ENCODE measurements at places on chromosomes 3 and 15.

- no peak for DNase-seq
Observed at GRCh38 chr3:62874711-62875557, at the start of gene CADPS. Gene CADPS, minus strand, starts transcription at chr3:62875416. Its CDS starts 387 bp downstream, at chr3:62875029.

DNA sequence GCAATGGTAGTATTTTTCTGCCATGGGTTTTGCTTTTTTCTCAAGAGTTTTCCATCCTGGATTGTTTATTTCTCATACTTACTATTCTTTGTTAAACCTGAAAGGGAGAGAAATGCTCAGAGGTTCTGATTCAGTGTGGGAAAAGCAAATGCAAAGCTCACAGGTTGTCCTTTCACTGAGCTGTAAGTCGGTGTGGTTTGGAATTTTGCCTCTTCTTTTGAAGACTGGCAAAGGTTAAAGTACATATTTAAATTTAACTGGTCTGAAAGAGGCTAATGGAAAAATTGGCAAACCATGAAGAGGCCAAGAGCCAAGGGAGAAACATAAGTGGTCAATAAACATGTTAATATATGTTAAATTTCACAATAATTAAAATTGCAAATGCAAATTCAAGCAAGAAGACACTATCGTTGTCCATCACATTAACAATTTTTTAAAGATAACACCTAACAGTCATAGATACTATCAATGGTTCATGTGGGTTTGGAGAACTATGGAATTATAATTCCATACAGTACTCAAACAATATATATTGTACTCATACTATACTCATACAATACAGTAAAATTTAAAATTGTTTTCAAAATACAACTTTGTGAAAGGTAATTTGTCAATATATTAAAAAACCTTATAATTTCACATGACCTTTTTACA is 246.8 kb upstream of the STT3B start:
- DNase-seq = no peak

DNA sequence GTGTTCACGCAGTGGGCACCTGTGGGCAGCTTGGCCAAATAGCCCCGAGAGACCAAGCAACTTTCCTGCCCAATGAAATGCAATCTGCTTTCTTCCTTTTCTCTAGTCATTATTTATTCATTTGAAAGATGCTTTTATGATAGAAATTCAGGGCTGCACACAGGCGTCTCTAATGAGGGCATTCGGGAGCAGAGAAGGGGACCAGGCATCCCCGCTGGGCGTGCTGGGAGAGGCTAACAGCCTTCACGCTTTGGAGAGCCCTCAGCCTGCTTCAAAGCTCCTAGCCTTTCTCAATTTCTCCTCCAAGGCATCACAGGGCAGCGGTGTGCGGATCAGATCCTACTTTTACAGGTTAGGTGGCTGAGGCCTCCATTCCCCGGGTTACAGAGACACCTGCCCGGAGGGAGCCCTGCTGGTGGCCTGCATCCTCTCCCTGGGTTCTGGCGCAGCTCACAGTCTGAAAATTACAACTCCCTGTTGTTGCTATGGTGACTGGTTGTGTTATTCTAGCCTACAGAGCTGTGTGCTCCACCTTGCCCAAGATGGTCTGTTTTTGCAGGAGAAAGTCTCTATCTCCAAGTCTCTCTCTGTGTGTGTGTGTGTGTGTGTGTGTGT is 21.8 kb upstream of the KLF13 start:
- no peak for DNase-seq

DNA sequence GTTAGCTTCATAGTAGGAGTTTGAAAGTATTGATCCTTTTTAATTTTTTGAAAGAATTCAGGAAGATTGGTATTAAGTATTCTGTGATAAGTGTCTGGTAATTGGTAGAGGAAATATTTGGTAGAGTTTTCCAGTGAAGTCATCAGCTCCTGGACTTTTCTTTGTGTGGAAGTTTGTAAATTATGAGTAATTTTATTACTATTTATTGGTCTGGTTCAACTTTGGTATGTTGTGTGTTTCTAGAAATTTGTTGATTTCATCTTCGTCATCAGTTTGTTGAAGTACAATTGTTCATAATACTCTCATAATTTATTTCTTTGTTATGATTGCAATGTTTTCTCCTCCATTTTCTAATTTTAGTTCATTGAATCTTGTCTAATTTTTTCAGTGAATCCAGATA is 832.0 kb downstream of the OTOL1 start:
- DNase-seq = no peak

GRCh38 chr15:68305420-68305871 is 27.9 kb downstream of the FEM1B start:
- DNase-seq = no peak

DNA sequence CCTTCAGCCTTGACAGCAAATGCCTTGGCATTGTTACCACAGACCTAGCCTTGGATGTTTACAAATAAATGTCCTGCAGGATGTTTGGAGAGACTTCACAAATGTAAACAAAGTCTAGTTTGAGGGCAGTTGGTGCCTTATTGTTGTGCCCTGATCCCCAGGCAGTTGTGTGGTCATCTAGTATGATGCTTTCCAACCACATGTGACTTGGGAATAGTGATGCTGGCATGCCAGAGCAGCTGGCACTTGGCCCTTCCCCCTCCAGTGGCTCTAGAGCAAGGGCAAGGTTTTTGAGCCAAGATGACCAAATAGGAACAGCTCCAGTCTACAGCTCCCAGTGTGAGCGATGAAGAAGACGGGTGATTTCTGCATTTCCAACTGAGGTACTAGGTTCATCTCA is 258.2 kb downstream of the ADAMTS17 start:
- no peak for DNase-seq

- no peak for DNase-seq
Observed at GRCh38 chr3:147940405-147941193, 531.4 kb downstream of the ZIC1 start.

DNA sequence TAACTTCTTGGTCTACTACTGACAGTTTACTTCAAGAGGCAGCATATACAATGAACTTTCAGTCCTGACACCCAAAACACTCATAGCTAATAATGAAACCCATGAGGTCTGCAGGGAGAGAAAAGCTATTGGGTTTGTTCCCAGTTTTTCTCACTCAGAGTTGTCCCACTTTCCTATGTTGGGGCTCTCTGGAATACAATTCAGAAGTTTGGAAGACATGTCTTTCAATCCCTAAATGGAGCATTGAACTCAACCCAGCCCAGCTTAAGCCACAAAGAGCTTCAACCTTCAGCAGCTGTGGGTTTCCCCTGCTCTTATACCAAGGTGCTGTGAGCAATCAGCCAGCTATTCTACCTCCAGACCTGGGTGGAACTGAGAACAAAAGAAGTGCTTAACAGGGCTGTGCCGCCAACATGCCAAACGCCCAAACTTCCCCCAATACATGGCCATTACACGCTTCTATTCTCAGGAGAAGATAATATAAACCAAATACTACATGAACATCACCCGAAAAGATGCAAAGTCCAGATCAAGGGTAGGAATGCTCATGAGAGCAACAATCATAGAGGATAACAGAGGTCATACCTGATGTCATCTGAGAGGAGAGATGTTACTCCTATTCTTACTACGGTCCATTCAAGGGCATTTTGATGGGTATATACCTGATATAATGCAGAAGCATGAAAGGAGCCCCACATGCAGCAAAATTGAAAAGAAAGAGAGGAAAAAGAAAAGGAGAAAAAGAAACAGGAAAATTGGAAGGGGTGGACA is 131.2 kb upstream of the TGFBR2 start:
- no peak for DNase-seq

- DNase-seq = no peak
Observed at GRCh38 chr15:50890751-50891150, 17.7 kb upstream of the AP4E1 start.

- no peak for DNase-seq
Observed at GRCh38 chr3:131561511-131561910, 58.7 kb upstream of the MRPL3 start.

GRCh38 chr15:60126200-60126599 is 122.1 kb downstream of the FOXB1 start:
- no peak for DNase-seq

GRCh38 chr3:54792584-54792983 is 135.3 kb downstream of the LRTM1 start:
- DNase-seq = no peak

DNA sequence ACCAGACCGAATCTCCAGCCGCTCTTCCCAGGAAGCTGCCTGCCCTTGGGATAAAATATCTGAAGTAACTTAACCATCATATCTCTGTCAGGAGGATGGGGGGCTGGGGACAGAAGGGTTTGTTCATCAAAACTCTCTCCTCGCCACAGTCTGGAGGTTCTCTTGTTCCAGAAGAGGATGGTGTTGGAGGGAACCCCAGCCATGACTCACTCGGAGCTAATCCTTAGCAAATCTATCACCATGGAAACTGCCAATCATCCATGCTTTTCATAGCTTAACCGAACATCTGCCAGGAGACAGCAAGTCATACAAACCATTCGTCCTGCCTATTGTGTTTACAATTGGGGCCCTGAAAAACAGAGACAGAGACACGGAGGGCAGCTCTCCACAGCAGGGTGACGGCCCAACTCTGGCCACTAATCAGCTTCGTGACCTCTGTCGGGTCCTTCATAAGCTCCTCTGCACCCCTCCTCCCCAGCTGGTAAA is 73.8 kb upstream of the HEG1 start:
- no peak for DNase-seq
